Tibial artery (tissue), 4 donors: ENCODE measurements at places on chromosomes 2 and 18.

GRCh38 chr2:108924580-108925251 is 64.3 kb downstream of the EDAR start:
- peak; percentile 27 for DNase-seq

- no peak for DNase-seq
These were observed 913 bp upstream of the WNT10A start for GRCh38 chr2:218879776-218880101.

- DNase-seq = no peak
These were observed 543.5 kb downstream of the METTL4 start for GRCh38 chr18:2027756-2028155.

GRCh38 chr2:113675875-113676274 is 48.8 kb downstream of the RABL2A start:
- DNase-seq = no peak

GRCh38 chr18:13613591-13614501 is 112.5 kb downstream of the FAM210A start:
- no peak for DNase-seq

GRCh38 chr2:222671259-222672067 is at the start of gene MOGAT1:
MOGAT1 (plus strand) TSS chr2:222671658; CDS start chr2:222671786, 128 bp downstream.
- DNase-seq = no peak

GRCh38 chr18:65435534-65435933 is 315.3 kb upstream of the CDH7 start:
- DNase-seq = no peak

- no peak for DNase-seq
These were observed 61.6 kb downstream of the SCN9A start for GRCh38 chr2:166314022-166314759.

DNA sequence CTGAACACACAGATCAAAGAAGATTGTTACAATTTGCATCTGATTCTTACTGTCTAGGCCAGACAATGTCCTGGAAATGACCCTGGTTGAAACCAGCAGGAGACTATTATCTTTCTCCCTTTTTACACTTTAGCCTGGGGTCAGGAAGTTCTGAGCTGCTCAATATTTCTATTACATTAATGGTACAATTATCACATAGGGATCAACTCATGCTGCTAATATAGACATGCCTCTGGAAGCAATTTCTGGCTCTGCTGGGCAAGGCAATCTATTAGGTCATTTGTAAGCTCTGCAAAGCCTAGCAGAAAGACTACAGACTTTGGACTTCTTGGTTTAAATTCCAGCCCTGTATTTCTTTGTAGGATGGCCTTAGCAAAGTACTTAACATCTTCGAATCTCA is 205.3 kb downstream of the LRP1B start:
- no peak for DNase-seq

DNA sequence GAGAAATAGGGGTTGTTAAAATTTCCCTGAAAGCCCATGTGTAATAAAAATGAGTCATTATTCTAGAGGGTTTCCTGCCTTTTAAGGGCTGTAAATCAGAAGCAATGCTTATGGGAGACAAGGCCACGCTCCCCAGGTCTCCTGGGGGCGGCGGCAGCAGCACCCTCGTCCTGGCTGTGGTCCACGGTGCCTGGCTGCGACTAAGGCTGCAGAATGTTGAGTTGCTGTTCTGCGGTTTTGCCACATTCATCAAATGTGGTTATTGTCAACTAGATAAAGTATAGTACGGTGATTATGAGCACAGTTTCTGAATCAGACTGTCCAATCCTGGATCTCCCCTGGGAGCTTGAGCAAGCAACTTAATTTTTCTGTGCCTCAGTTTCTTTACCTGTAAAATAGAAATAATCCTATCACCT is 11.9 kb upstream of the AGFG1 start:
- DNase-seq = no peak

DNA sequence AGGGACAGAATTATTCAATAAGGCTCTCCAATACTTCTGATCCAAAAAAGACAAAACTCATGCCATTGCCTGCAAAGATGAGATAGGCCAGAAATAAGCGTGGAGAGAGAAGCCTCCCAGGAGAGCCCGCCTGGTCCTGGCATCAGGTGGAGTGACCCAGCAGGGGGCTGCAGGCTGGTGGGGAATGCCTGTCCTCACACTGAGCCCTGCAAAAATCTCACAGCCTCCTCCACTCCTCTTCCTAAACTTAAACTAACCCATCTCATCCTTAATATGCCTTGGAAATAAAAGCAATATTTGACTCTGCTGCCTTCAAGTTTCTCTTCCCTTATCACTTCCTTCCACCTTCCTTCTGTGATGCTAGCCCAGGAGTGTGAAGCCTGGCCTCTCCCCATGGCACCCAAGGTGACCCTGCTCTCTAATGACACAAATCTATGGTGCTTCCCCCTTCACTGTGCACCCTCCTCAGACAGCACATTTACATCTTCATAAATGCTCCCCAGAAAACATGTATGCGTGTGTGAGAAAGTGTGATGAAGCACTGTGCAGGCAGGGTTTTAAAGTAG is 218.4 kb downstream of the ANAPC1 start:
- no peak for DNase-seq
